ENCODE measurements at places on chromosomes 1 and 21.

DNA sequence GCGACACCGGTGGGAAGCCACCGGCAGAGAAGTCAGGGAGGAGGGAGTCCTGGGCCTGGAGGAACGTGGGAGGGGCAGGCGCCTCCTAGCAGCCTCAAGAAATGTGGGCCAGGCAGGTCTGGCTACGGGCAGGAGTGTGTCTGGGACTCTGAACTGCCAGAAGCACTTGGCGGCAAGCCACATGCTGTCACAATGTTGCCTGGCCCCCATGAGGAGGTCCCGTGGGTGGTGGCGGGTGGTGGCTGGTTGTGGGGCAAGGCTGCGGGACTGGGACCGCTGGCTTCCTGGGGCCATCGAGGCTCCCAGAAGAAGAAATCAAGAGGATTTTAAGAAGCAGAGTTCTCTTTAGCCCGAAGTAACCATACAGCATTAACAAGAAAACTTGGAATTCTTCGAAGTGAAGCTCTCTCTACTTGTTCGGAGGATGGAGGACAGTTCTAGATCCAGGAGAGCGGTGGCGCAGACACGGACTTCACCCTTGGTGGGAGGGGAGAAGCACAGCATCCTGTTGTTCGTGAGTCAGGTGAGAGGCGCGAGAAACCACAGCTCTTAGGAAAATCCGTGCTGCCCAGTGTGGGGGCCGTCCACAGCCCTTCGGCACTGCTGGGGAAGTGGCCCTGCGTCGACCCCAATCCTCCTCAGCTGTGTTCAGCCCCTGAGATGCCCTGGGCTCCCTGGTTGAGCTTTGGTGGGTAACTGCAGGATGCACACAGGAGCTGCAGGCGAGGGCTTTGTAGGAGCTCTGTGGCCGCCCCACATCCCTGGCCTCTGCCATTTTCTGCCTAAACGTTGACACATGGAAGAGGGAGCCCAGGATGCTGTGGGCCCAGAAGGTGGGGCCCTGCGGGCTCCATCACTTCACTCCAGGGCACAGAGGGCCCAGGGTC, 12.4 kb downstream of the SKI start:
- DNase-seq = no peak

DNA sequence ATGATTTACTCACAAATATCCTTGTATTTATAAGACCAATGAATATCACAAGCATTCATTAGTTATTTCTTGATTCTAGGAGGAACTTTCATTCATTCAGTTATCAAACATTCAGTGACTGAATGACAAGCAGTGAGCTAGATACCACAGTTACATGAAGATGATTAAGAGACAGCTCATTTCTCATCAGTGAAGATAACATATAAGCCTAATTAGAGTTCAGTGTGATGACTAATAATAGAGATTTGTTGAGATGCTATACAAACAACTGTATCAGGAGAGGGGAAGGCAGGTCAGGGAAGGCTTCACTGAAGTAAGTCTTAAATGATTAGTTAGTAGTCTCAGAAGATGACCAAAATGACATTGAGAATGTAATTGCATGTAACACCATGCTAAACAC, 14.6 kb upstream of the C1orf105 start:
- DNase-seq = no peak

- no peak for DNase-seq
These were observed 136.9 kb downstream of the DISC1 start for GRCh38 chr1:231763456-231763855.

DNA sequence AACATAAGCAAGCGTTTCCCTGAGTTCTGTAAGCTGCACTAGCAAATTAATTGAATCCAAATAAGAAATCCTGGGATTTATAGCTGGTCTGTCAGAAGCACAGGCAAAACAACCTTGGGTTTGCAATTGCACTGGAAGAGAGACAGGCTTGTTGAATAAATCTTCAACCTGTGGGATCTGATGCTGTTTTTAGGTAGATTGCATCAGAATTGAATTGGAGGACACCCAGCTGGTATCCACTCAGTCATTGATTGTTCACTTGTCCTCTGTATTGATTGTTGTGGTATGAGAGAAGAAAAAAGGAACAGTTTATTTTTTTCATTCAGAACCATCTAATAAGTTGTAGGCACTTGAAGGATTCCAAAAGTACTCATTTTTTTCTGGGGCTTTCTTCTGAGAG, 497.4 kb downstream of the SIPA1L2 start:
- no peak for DNase-seq

GRCh38 chr1:117059334-117059677, 820 bp upstream of the TTF2 start:
- DNase-seq = no peak

GRCh38 chr1:40404670-40405462, 31.3 kb downstream of the SMAP2 start:
- no peak for DNase-seq

DNA sequence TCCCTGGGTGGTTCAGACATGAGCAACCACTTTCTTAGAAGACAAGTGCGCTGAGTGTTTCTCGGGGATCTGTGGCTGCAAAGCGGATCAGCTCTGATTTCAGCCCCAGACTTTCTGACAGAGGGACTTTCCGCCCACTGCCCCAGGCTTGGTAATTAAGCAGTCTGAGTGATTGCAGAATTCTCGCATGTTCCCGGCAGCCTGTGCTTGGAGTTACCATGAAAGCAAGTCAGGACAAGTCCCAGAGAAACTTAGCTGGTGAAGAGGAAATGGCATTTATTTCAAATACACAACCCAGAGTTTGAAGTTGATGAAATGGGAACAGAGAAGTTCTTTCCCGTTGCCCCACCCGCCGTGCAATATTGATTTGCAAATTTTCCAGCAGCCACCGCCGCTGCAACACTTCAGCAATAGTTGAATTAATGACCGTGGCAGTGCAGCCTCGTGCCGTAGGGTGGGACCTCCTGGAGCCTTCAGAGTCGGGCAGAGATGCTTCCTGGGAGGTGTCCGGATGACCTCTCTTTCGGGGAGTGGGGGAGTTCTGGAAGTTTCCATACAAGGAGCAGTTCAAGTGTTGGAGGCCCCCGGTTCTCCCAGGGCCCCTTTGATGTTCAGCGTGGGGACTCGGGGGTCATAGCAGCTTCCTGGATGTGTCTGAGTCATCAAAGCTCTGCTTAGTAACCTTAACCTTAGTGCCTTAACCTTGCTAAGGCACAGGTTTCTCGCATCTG, 134.7 kb downstream of the KAZN start:
- DNase-seq = no peak

GRCh38 chr1:110502402-110503151, 16.4 kb downstream of the KCNA10 start:
- DNase-seq = no peak

DNA sequence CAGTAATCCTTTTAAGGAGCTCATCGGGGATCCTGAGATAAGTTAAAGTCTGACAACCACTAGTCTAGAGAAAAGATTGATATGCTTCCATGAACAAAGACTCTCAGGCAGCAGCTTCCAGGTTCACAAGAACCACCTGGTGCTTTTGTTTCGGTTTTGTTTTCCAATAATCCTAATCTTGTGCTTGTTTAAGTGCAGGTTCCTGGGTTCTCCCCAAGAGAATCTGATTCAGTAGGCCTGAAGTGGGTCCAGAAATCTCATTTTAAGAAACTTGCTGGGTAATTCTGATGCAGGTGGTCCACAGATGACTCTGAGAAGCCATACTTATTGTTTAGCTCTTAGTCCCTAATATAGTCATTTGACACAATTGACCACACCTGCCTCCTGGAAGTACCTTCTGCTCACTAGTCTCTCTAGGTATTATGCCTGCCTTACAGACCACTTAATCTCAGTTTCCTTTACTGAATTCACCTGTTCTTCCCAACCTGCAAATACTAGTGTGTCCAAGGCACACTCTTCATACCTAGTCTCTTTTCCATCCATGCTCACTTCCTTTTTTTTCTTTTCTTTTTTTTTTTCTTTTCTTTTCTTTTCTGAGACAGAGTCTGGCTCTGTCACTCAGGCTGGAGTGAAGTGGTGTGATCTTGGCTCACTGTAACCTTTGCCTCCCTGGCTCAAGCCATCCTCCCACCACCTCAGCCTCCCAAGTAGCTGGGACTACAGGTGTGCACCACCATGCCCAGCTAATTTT, 20.5 kb upstream of the FRRS1 start:
- no peak for DNase-seq

- no peak for DNase-seq
These were observed 33.4 kb upstream of the ARHGAP29 start for GRCh38 chr1:94270801-94271203.

GRCh38 chr1:204980840-204981405, 62.1 kb upstream of the CNTN2 start:
- no peak for DNase-seq

GRCh38 chr1:184270556-184270955, 116.3 kb upstream of the C1orf21 start:
- DNase-seq = no peak

GRCh38 chr1:162191396-162192305, 122.2 kb downstream of the NOS1AP start:
- no peak for DNase-seq

DNA sequence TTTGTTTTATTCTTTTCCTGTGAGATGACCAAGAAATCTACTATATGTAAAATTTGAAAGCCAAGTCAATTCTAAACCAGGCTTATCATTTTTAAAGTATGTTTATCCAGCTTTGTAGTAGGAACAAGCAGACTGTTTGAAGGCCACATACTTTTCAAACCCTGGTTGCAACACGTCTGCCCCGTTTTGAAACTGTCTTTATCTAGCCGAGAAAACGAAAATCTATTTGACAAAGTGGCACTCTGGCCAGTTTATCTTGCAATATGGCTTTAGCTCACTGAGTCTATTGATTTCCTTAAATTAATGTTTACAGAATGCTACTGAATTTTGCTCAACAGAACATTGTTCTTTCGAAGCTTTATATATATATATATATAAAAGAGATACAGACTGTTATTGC, 39.7 kb downstream of the PROX1 start:
- DNase-seq = no peak

DNA sequence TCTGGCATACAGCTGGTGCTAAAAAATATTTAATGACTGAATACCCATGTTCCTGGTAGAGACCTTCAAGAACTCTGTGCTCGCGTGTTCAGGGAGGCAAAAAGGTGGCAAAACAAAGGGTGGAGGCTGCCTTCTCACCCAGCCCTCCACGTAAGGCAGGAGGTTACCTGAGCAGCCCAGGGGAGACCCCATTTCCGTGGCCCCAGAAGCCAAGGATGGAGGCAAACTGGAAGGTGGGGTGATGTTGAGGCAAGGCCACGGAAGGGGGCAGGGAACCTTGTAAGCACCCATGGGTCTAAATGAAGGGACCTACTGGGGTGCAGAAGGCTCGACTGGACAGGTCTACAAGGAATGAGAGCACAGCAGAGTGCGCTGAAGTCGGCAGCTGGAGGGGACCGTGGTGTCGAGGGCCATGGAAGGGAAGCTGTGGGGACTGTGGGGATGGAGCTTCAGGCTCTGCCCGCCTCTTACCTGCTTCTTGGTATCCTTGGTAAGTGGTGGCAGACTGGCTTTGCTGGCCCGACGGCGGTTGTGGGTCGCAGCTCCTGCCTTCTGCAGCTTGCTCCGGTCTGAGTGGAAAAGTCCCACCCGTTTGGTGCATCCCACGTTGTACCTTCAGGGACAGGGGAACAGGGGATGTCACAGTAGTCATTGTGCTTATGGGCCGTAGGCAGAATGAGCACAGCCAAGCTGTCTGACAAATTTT, 8.9 kb upstream of the A3GALT2 start:
- DNase-seq = no peak

DNA sequence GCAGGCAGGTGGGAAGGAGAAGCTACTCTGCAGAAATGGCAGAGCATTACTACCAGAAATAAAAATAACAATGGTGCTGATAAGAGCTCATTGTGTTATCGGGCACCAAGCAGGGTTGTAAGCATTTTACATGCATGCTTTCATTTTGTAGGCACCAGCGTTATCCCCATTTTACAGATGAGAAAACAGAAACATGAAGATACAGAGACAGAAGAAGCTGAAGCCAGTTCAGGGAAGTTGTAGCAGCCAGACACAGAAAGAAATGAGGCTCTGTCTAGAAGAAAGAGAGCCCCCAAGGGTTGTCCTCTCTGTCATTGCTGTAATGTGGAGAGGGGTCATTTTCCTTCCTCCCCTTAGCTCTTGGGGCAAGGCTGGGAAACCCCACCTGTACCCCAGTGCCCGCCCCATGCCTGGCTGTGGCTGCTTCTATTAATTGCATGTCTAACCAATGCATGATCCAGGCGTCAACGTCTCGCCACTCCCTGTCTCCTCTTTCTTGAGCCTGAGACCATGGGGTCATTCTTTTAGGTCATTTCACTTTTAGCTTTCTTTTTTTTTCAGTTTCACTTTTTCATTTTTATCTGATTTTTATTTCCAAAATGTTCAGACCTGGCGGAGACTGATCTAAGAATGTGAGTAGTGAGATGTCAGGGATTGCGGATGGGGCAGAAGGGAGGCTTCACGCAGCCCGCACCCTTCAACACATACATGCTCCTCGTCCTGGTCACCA, 6.8 kb downstream of the OLIG1 start:
- no peak for DNase-seq

- DNase-seq = no peak
These were observed 1.7 kb downstream of the TIAM1 start for GRCh38 chr21:31342348-31342747.

DNA sequence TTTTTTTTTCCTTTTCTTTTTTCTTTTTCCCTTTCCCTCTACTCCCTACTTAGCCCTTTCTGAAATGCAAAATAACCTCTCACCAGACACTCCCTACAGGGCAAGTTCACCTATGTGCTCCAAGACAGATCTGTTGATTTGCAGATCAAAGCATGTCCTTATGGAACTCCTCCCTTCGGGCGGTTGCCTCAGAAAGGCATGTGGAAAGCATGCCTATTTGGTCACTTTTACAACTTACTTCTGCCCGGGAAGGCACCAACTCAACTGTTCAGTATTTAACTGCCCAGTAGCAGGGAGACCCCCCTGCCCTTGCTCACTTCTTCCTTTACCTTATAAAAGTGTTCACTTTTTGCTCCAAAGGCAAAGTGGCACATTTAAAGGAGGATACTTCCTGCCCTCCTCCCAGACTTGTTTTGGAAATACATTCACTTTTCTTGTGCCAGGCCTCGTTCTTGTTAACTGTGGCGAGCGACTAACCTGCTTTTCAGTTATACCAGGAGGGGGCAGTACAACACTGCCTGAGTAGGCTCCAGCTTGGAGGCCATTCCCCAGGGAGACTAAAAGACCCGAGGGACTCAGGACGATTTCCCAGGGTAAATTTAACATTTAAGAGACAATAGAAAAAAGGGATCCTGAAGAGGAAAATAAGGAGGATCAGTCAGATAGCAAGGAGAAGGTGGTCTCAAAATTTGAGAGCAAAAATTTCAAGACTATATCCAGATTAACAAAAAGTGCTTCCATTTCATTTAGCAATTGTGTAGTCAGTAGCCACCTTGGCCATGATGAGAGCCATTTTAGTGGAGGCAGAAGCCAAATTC, 12.3 kb upstream of the SLAMF7 start:
- DNase-seq = no peak

DNA sequence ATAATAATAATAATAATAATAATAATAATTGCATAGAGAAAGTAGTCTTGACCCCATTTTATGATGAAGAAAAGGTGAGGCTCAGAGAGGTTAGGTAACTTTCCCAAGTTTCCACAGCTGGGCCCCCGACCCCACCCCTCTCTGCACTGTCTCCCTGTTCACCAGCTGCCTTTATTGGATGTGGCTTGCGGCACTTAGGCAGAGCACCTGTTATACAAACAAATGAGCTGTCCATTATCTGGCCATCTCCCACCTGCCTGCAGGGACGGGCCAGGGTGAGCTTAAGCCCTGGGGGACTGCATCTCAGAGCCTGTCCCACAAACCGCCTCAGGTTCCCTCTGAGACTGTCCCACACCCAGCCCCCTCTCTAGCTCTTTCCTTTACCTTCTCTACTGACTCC, 10.1 kb upstream of the EFNA1 start:
- DNase-seq = no peak

GRCh38 chr1:84704872-84705417, 14.7 kb upstream of the SSX2IP start:
- DNase-seq = no peak

Data from cortex of kidney (tissue), 1 donor.